ENCODE measurements at places on chromosomes 5 and 9.

DNA sequence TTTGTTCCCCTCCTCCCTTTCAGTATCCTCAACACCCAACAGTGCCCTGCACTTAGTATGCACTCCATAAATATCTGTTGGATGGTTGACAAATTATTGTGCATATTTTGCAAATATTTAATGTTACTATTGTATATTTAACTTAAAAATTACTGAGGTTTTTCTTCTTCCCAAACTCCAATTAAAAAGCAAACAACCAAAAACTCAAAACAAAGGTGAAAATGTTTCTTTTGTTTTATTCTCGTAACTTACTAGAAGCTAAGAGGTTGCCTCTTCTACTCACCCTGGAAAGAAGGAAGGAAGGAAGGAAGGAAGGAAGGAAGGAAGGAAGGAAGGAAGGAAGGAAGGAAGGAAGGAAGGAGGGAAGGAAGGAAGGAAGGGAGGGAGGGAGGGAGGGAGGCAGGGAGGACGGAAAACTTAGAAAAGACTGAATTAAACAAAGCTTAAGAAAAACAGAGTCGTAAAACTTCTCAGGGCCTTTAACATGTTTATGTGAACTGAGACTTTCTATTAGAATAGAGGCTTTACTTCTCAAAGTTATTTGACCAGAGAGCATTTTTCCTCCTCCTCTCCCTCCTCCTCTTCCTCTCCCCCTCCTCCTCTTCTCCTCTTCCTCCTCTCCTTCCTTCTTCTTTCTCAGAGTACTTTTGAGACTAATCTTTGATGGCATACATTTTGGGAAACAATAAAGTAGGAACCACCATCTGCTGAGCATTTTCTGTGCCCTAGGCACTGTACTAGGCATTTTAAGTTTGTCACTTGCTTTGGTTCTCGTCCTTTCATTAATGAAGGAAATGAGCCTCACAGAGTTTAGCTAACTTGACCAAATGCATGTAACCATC is 396.6 kb upstream of the WWC1 start:
- DNase-seq, result no peak

GRCh38 chr5:15789642-15790041 is 289.7 kb downstream of the FBXL7 start:
- DNase-seq, result no peak

DNA sequence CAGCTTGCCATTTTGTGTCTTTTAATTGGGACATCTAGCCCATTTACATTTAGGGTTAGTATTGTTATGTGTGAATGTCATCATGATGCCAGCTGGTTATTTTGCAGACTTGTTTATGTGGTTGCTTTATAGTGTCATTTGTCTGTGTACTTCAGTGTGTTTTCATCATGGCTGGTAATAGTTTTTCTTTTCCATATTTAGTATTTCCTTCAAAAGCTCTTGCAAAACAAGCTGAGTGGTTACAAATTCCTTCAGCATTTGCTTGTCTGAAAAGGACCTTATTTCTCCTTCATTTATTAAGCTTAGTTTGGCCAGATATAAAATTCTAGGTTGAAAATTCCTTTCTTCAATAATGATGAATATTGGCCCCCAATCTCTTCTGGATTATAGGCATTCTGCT is 28.5 kb upstream of the TNFSF15 start:
- DNase-seq, result no peak

DNA sequence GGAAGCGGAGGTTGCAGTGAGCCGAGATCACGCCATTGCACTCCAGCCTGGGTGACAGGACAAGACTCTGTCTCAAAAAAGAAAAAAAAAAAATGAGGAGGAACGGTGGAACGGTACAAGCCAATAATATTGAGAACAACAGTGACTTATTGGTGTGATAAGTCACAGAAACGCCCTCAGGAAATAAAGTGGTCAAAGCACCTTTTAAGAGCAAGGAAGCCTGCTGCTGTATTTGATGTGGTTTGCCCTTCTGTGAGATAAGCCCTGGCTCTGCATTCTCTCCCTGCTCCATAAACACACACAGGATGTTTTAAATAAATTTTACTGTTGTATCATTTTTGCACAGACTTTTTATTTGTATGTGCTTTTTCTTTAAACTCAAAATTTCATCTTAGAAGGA is 269.9 kb upstream of the MSX2 start:
- no peak for DNase-seq

DNA sequence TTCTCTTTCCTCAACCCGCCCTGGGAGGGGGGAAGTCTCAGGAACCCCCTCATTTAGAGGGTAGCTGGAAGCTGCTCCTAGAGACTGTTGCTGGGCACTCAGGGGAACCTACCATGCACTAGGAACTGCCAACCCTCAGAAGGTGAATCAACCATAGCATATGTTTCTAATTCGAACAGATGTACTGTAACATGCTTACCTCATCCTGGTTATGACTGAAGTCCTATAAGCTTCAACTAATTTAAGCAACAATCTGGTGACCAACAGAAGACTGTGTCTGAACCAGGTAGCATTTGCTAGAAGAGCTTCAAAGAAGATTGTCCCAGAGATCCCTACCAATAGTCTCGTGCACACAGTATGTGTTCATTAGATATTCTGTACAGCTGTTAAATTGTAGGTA is 5.7 kb upstream of the PRDM6 start:
- no peak for DNase-seq

- no peak for DNase-seq
Measured at GRCh38 chr5:38650946-38651345, 94.5 kb upstream of the LIFR start.

DNA sequence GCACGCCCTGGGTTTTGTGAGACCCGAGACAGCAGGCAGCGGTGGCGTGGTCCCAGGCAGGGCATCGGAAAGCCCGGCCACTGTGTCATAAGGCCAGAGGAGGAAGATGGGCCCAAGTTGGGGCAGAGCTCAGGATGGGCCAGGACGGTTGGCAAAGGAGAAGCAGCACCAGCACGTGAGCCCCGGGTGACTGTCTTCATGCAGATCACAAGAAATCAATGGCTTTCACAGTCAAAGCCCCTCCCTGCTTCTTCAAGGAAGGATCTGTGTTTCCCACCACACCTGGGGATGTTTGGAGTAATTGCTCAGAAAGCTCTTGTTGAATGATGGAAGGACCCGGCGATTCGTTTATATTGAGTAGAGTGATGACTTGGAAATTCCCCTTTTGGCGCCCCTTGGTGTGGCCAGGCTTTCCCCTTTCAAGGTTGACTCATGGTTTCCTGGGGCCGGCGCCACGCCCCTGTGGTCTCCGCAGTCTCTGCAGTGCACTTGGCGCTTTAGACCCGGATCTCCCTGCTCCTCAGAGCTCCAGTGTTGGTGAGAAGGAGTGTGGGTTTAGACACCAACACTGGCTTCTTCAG is 52.1 kb downstream of the IL31RA start:
- no peak for DNase-seq

DNA sequence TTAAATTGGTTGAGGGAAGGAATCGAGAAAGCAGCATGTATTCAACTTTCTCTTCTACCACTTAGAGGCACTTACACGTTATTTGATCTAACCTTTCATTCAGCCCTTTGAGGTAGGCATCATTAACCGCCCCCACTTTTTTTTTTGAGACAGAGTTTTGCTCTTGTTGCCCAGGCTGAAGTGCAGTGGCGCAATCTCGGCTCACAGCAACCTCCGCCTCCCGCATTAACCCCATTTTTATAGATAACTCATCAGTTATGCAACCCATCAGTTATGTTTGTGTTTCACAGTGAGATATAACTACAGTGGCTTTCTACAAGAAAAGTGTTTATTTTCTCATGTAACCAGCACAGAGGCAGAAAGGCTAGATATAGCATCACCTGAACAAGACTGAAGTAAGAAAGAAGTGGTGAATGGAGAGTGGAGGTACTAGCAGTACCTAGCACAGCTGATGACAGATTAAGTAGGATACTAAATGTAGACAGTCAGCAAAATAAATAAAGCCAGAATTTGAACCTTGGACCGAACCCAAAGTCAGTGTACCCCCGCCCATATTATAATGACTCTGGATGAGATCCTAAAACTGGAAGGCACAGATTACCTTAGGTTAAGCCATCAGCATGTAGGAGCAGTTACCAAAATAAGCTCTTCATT is 91.2 kb downstream of the PJA2 start:
- DNase-seq, result no peak

DNA sequence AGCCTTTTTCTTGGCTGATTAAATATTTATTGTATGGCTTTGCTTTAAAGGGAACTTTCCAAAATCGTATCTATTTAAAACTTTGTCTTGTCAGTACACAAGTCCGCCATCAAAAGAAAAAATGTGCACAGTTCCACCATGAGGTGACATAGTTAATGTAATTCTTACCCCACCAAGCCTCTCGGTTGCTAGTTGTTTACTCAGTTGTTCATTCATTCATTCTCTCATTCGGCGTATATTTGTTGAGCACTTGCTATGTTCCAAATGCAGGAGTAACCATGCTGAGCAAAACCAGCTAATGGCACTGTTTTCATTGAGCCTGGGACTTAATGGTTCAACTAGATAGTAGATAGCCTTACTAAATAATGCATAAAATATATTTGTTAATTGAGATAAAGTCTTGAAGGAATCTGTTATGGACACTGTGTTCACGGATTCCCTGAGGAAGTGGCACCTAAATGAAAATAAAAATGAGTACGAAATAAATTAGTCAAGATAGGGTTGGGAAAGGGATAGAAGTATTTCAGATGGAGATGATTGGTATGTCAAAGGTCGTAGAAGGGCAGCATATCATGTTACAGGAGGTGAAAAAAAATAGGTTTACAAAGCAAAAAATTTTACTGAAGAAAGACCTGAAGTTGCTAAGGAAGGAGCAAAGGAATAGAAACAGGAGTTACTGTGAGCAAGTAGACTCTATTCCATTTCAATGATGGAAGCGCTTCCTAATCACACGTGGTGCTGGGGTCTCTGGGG is 1.5 kb downstream of the DCAF10 start:
- peak; percentile 55 for DNase-seq

GRCh38 chr9:114216081-114216480 is 60.7 kb downstream of the COL27A1 start:
- no peak for DNase-seq

- DNase-seq, result no peak
Measured at GRCh38 chr5:127702434-127702833, 757 bp upstream of the CCDC192 start.

DNA sequence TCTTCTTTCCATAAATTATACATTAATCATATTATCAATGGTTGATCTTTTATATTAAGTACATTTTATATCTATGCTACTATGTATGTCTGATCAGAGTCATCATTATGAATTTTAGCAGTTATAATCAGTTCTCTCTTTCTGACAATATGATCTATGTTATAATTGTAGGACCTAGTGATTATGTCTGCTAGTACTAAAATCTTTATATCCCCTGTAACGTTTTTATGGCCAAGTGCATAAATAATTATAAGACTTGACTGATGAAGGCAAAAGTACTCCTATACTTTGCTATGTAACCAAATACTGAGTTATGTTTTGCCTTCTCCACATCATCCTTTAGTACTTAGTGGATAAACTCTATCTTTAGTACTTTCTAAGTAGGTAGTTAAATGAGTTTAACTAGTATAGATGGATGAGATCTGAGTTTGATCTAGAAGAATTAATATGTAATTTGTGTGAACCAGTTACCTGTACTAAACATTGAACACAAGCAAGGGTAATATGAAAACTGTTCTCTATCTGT is 75.4 kb downstream of the SLF1 start:
- no peak for DNase-seq

DNA sequence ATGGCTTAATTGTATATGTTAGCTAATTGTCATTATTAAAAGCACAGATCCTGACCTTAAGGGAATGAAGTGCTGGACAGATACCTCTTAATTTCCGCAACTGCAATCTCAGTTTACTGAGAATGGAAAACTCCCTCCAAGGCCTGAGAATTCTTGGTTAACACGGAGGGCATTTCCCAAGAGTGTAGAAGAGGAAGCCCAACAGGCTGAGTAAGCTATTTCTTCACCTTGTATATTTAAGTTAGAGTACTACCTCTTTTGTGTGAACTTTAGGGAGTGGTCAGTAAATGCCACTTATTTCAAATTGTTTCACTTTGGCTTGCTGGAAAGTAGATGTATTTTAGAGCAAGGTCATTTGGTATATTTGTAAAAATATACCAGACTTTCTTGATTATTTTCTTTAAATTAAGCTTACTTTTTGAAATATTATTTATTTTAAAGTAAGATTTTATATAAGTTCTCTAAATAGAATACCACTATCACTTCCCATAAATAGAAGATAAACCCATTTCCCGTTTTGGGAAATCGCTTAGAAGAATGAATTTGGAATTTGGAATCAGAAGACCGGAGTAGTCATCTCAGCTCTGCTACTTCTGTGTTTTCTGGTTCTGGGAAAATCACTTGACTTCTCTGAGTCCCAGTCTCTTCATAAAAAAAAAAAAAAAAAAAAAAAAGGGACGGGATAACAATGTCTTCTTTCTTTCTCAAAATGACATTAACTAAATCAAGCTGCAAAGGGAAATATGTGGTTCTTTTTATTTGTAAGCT is 26.0 kb upstream of the C9orf72 start:
- no peak for DNase-seq

DNA sequence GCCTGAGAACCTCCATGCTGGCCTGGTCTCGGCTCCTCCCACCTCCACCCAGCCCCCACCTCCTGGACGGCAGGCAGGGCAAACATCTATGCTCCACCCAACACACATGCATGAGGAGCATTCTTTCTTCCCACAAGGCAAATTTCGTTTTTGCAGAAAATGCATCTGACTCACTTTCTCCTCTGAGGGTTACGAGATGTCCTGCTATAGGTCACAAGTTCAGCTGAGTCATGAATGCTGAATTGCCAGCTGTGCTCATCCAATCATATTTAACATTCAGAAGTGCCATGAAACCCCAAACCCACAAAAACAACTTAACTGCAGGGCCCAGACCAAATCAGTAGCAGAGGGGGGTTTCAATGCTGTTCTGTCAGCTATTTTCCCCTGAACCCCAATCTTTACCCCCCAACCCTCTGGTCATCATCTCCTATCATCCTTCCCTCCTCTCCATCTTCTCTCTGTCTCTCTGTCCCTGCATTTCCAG is 39.0 kb upstream of the OSMR start:
- DNase-seq, result no peak

DNA sequence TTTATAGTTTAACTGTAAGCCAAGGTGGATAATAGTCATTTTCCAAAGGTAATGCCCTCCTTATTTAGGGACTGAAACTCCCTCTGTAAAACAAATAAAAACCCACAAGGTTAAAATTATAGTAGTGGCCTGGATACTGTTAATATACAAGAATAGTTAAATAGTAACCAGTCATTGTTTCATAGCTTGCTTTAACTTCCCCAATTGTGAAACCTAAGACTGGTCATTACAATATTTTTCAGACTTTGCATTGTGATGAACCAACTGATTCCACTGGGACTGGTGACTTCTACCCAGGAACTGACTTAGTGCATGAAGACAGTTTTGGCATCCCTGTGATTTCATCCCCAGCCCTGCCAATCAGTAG is 162.6 kb downstream of the SMC2 start:
- no peak for DNase-seq

- DNase-seq, result no peak
Measured at GRCh38 chr5:40655138-40655537, 24.6 kb upstream of the PTGER4 start.

DNA sequence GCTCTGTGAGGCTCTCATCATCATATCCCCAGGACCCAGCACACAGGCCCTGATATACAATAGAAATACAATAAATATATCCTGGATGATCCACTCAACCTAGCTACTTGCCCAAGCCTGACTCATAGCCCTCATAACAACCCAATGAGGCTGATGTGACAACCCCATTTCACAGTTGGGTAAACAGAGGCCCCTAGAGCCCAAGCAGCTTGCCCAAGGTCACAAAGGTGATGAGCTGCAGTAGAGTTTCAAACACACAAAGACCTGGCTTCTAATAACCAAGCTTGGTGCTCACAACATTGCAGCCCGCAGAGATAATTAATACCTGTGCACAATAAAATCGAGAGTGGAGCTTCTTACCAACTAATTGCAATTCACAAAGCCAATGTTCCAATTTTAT is 3.2 kb upstream of the AKNA start:
- peak; percentile 77 for DNase-seq

Data from Karpas-422 (cell line).